T47D (cell line): ENCODE measurements at places on chromosomes 16 and 17.

DNA sequence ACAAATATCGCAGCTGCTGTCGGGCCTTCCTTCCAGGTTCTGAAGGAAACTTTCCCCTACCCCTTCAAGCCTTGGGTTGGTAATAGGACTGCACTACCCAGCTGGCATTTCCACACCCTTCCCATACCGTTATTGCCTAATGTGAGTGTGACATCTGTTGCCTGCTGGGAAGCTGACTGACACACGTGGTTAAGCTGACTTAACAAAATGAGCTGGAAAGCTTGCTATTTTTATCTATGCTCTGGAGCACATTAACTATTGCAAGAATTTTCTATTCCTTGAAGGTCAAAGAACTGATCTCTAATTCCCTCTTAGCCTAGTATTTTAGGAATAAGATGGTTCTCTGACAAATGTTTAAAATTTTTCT, 79.5 kb downstream of the PMP22 start:
- no peak for DNase-seq

DNA sequence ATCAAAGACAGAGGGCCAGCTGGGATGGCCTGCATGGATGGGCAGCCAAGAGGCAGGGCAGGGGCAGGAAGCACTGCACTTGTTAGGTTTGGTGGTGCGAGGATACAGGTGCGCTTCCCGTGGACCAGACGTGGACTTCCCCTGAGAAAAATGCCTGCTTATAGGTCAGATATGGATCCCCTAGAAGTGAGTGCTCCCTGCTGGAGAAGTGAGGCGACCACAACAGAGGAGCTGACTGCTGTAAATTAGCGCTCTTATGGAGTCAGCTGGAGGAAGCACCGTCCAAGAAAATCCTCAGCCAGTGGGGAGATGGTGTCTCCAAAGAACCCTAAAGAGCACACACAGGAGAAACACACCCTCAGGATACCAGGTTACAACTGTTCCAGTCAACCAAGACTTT, 27.7 kb upstream of the CCDC182 start:
- DNase-seq, result no peak

DNA sequence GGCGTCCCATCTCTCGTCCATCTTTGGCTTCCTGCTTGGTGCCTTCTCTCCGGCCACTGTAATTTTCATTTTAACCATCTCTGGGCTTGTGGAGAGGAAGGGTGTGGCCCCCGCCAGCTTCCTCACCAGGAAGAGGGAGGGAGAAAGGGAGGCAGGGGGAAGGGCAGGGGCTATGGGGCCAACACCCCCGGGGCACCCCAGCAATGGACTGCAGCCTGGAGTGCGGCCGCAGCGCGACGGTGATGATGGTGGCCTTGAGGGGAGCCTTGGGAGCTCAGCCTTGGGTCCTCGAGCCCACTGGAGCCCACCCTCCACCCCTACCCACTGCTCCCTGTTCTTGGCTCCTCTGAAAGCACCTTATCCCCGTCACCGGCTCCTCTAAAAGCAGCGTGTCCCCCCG, 9.5 kb downstream of the METRNL start:
- no peak for DNase-seq

DNA sequence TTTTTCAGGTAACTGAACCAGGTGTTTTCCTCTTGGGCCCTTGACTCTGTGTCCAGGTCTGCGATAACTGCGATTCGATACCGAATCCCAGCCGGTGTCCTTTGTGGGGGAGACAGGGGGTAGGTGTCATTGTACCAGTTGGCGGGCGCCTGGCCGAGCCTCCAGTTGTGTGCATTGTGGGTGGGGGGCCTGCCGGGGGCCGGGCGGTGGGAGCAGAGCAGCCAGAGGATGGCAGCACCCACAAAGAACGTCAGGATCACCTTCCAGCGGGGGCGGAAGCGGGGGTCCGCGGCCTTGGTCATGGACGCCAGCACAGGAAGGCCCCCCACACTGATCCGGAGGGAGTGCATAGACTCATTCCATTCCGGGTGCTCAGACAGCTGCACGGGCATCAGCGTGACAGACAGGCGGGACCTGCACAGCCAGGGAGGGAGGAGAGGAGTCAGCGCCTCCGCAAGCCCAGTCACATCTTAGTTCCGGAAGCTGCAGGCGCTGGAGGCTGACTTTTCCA, 12.3 kb downstream of the CANT1 start:
- DNase-seq, result no peak

DNA sequence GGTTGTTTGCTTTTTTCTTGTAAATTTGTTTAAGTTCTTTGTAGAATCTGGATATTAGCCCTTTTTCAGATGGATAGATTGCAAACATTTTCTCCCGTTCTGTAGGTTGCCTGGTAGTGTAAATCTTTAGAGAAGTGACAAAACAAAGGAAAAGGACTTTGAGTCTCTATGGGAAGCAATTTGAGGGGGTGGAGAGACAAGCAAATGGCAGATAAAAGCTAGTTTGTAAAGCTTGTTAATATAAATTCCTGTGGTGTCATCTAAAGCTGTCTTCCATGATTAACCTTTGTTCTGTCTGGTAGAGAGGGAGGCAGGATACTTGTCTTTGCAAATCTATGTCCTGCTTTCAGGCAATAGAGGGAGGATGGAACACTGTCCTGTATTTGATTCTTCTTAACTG, 40.6 kb upstream of the CACNG4 start:
- no peak for DNase-seq

DNA sequence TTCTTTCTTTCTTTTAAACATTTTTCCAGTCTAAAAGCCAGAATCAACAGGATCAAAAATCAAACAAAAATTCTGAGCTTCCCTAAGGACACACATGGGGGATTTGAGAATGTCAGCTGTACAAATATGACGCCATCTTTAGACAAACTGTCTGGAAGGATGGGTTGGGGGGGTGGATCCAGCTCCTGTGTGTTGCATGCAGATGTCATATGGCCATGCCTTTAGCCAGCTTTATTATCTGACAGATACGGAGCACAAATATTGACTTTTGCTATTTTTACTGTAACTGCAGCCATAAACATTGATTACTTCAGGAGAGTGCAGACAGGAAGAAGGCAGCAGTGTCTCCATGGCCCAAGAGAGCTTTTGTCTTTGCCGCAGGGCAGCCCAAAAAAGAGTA, 279.4 kb upstream of the ELAC2 start:
- no peak for DNase-seq

DNA sequence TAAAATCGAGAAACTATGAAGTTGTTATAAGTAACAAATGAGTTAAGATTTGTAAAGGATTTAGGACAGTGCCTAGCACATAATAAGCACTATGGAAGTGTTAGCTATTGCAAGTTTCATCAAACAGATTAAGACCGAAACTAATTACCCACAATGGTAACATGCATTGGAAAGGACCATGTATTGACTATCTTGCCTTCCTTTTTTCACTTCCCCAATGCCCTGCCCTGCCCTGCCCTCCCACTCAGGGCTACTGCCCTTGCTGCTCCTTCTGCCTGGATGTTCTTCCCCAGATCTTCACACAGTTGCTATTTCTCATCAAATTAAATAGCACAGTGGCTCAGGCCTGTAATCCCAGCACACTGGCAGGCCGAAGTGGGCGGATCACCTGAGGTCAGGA, 202.1 kb upstream of the PSMD7 start:
- DNase-seq, result no peak

DNA sequence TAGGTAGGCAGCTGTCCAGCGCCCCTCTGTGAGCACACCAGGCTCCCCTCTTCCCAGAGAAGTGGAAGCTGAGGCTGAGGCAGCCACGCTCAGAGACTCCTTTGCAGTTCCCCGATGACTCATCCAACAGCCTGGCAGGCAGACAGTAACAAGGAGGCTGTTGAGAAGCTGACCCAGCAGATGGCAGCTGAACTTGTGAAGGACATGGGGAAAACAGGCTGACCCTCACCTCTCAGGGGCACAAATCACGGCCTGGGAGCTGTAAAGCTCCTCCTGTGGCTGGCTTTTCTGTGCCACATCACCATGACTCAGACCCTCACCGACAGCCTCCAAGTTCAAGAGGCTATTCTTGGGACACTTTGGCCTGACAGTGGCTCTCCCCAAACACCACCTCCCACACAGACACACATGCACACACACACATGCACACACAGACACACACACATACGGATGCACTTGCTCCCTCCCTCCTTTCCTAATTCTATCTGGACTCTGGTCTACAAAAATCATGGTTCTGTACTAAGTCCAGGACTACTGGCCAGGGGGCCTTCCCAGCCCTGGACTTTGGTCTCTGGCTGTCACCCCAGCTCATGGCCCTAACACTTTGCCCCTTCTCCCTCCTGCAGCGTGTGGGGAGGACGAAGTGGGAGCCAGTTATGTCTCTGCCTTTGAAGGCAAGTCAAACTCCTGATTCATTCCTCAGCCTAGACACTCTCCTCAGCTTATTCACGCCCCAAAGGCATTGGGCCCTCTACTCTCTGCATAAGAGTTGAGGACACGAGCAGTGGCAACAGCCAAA, 23.2 kb downstream of the MAP3K14 start:
- no peak for DNase-seq
